T-helper 17 cell (primary cell): ENCODE measurements at places on chromosomes 3 and 15. TPM values are rescaled to one million over a fixed set of nuclear protein-coding genes. Genes with fewer than 3 reads are reported as not detected.

- no peak for DNase-seq
Observed at GRCh38 chr3:43366885-43367284, 80.5 kb downstream of the SNRK start.

The KNG1 gene
- not detected for total RNA-seq

DNA sequence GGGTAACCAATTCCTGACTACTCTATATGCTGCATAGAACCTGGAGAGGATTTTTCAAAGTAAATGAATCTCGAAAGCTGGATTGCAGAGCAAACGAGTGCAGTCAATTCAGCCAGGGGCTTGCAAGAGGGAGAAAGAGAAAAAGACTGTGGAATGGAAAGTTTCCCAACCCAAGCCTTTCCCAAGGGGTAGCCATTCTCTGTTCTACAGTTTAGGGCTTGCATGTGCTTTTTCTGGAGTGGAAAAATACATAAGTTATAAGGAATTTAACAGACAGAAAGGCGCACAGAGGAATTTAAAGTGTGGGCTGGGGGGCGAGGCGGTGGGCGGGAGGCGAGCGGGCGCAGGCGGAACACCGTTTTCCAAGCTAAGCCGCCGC, 511 bp upstream of the RARB start:
- no peak for DNase-seq

DNA sequence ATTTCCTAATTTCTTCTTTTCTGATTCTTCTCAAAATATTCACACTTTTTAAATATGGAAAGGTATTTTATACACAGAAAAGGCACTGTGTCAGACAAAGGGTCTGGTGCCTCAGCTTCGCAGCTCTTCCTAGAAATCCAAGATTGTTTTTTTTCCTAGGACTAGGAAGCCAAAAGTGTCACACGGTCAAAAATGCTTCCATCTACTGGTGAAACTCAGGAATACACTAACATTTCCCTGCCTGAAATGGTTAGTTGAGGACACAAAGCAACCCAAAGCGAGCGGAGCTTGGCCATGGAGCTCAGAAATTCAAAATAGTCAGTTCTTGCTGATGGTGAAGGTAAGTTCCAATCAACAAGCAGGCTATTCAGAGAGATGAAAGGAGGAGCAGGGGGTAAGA, 426.5 kb upstream of the RASGRP1 start:
- no peak for DNase-seq

- DNase-seq: no peak
Observed at GRCh38 chr3:107705046-107705445, 182.3 kb downstream of the BBX start.

DNA sequence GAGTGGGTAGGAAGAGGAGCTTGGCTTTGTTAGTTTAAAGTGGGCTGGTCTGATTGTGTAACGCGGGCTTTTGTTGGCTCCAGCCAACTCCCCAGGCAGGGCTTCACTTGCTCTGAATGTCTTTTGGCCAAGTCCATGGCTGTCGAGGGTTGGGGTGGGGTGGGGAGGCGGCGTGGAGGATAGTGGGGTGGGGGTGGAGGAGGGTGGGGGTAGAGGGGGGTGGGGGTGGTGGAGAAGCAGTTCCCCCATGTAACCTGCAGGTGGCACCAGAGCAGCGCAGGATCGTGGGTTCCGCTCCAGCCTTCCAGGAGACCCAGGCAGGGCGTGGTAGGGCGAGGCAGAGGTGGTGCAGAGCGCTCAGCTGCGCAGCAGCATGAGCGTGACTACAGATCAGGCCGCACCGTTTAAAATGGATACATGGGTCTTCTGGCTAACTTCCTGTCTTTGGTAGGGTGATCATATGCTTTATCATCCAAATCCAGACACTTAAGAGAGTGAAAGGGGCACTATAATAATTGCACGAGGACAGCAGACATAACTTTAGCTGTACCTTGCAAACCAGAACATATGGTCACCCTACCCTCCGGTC, 28.3 kb downstream of the GOLGA6A start:
- peak; percentile 44 for DNase-seq
